ENCODE measurements at places on chromosomes 13 and 19. TPM values are rescaled to one million over a fixed set of nuclear protein-coding genes. Genes with fewer than 3 reads are reported as not detected.

PLK5 gene
- total RNA-seq: not detected

SLC25A23 gene
- 27.7 TPM for total RNA-seq

RASA3 gene
- 36.1 TPM for total RNA-seq

ZNF90 gene
- 1.4 TPM for total RNA-seq

WDR88 gene
- total RNA-seq: not detected

FOXA3 gene
- not detected for total RNA-seq

ABHD8 gene
- 12.5 TPM for total RNA-seq

DNA sequence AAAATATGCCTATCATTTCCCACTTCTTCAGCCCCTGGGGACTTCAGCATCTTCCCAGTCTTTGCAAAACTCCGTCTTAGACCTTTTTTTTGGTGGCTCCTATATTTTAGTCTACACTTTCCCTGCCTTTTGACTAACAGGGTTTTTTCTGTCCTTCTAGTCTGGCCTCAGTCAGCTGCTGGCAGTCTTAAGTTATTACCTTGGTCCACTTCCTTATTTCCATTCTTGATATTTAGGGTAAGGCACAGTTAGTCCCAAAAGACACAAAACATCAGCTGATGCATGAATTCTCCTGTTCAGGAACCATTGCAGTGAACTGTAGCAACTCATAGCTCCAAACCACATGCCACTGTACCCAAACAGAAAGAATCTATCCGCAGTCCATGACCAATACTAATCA is 234.6 kb upstream of the RFC3 start:
- no peak for DNase-seq

- no peak for DNase-seq
Observed at GRCh38 chr13:88022431-88023208, 351.4 kb downstream of the SLITRK5 start.

DNA sequence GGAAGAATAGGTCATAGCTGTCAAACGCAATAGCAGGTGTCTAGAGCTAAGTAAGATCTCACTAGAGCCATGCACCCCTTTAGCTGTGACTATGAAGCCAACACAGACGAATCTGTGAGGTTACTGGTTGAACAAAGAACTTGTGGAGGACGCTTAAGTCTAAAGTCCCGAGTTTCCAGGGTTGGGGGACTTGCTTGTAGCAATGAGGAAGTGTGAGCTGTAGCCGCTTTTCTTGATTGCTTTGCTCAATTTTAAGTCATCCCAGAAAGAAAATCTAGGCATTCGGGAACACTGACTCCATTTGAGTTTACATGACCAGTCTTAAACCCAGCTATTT is 1.6 kb downstream of the GPC5 start:
- no peak for DNase-seq

GRCh38 chr19:4971424-4971793 is 2.5 kb downstream of the KDM4B start:
- no peak for DNase-seq

DNA sequence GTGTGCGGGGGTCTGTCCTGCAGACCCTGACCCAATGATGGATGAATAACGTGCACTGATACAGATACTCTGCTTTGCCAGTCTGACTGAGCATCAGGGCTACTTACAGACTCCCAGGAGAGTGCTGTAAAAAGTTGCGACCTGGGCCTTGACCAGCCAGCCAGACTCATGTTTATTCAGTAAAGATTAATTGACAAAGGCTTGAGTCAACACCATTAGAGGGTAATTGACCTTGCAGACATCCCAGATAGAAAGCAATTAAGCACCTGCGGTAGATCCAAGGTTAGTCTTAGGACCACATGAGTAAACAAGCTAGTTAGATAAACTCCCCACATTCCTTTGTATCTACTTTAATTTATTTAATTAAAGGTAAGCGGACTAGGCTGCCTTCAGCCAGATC is 10.4 kb downstream of the NUDT19 start:
- no peak for DNase-seq

DNA sequence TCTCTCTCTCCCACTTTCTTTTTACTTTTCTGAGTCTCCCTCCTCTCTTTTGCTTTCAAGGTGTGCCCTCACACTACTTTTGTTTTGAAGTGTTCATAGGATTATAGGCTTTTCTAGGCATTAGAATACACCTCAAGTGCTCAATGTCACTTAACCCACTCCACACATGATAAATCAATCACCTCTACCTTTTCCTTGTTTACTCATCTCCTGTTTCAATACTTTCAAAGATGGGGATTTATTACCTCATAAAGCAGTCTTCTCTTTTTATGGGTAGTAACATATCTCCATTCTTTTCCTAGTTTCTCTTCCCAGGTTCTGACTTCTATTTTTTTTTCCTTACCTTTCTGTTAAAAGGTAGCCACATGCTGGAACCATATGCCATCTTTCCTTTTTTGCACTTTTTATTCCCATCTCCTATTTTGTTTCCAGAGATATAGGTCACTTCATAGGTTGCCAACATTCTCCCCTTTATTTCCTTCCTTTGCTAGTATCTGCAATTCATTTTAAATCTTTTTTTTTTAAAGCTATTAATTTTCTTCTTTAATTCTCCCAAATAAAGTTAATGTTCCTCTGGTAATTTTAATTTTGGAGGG is 137.6 kb upstream of the SLC10A2 start:
- DNase-seq: no peak

DNA sequence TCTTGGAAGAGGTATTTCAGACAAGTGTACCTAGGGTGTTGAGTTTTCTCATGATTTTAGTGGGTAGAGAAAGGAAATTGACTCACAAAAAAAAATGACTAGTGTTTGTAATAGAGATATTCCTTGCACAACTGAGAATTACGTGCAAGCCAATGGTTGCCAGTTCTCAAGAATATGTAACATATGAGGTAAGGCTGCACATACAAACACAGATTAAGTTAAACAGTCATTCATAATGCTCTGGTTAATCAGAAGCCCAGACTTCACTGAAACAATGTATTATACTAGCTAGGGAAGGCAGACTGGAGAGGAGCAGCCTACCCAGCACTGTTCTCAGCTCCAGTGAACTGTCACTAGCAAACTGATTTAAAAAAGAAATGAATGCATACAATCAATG is 418.3 kb downstream of the DIAPH3 start:
- DNase-seq: peak; percentile 62

GRCh38 chr13:46613409-46614049 is 60.6 kb downstream of the LRCH1 start:
- no peak for DNase-seq

- no peak for DNase-seq
Observed at GRCh38 chr13:54611390-54611789, 1582.8 kb downstream of the OLFM4 start.

DNA sequence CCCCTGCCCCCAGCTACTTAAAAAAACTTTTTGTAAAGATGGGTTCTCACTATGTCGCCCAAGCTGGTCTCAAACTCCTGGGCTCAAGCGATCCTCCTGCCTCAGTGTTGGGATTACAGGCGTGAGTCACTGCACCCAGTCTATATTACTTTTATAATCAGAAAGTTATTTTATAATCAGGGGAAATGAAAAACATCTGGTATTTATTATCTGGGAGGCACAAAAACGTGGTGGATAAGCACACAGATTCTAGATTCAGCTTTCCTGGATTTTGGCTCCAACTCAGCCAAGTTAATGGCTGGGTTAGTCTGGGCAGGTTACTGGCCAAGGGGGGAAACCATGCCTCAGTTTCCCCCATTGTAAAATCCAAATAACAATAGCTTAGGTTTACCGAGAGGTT is 24.7 kb downstream of the KEAP1 start:
- DNase-seq: peak; percentile 62

GRCh38 chr13:101157261-101157660 is 259.0 kb downstream of the NALCN start:
- no peak for DNase-seq

GRCh38 chr19:10327793-10328192 is 5.5 kb downstream of the RAVER1 start:
- DNase-seq: no peak

- no peak for DNase-seq
Observed at GRCh38 chr13:114260814-114261213, 20.6 kb upstream of the UPF3A start.

- no peak for DNase-seq
Observed at GRCh38 chr13:101915331-101915730, 462.9 kb downstream of the ITGBL1 start.

DNA sequence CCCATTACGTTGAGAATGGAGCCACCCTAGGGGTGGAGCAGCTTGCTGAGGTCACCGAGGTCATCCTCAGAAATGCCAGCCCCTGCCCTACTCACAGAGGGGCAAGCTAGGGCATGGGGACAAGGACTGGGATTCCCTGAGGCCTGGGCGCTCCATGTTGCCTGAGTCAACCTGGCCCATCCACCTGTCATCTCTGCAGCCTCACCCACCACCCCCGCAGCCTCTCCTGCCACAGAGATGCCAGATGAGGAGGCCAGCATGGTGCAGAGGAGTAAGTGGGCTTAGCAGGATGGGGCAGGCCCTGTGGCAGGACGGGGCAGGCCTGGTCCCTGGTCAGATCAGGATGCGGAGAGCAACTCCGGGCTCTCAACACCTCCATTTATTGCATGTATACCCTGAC is 9.5 kb downstream of the NKPD1 start:
- no peak for DNase-seq

DNA sequence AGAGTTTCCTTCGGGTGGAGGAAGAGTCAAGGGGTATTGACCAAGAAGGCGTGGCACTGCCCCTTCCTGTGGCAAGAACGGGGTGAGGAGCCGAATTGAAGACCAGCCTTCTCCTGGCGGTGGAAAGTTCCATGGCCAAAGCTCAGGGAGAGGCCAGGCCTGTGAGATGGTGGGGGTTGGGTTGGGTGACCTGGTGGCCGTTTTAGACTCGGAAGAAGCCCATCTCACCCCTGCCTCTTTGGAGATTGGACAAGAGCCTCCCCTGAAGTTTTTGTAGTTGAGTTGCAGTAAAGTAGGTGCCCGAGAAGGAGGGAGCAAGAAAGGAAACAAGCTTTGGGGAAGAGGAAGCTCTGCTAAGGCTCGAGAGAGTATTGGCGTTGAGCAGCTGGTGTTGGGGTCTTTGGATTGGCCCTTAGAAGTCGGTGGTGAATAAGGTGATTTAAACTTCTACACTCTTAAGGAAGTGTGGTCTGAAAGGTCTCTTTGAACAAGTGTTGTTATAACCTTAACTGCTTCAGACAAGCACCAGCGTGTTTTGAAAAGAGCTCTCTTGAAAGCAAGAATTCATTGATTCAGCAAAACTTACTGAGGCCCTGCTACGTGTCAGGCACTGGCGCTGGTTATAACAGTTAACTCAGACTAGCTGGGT is 964 bp downstream of the SPINT2 start:
- DNase-seq: no peak

GRCh38 chr19:48361912-48362311 is 1.8 kb downstream of the TMEM143 start:
- no peak for DNase-seq
